ENCODE measurements at places on chromosomes 12 and 14.

- DNase-seq = no peak
Measured at GRCh38 chr14:96170961-96171592, 33.6 kb upstream of the BDKRB2 start.

DNA sequence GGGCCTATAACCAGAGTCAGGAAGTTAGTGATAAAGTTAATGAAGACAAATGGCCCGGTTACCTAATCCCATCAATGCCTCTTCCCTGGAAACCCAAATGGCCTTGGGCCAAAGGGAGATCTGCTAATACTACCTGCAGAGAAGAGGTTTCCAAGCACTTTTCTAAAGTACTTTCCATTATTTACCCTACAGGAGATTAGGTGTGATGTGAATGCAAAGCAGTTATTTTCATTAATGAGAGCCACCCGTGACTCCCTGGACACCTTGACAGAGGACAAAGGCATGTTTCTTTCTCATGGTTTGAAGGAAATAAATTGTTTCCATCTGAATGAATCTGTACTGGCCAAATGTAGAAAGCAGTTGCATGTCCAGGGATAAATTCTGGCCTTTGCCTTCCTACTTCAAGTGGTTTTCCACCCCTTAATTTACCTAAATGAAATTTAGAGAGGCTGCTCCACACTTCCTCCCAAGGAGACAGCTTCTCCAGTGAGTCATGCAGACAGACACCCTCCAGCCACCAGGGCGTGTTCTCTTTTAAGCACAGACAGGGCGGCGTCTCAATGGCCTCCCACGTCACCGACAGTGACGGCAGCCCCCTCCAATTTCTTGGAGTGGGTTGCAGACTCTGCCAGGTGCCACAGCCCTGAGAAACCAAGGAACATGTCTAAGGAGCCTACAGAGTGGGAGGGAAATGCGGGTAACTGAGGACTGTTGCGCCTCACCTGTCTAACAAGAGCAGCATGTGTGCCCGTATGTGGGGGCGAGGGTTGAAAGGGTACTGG is 43.9 kb upstream of the GNPNAT1 start:
- DNase-seq = no peak

GRCh38 chr12:3341594-3341993 is 149.4 kb upstream of the PRMT8 start:
- DNase-seq = no peak

GRCh38 chr14:56811593-56812363 is 1.5 kb upstream of the OTX2 start:
- DNase-seq = no peak

- no peak for DNase-seq
Measured at GRCh38 chr12:13146336-13146938, 43.0 kb upstream of the GSG1 start.

GRCh38 chr14:90715993-90716392 is 100.2 kb downstream of the TTC7B start:
- DNase-seq = no peak

- DNase-seq = no peak
Measured at GRCh38 chr14:37196604-37197420, 925 bp upstream of the MIPOL1 start.

DNA sequence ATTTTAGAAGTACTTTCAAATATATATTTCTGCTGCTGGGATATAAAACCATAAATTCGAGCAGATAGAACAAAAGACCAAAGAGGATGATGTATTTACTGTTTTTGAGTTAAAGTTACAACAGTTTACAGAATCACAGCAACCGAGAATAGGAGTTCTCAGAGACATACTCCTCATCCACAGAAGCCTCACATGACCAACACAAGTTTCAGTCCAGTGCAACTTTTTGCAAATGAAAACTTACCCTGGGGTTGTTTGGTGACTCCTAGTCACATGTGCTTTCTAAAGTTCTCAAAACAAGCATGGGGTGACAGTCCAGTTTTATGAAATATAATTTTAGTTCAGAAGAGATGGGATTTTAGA is 117.1 kb downstream of the PRKCH start:
- DNase-seq = no peak

DNA sequence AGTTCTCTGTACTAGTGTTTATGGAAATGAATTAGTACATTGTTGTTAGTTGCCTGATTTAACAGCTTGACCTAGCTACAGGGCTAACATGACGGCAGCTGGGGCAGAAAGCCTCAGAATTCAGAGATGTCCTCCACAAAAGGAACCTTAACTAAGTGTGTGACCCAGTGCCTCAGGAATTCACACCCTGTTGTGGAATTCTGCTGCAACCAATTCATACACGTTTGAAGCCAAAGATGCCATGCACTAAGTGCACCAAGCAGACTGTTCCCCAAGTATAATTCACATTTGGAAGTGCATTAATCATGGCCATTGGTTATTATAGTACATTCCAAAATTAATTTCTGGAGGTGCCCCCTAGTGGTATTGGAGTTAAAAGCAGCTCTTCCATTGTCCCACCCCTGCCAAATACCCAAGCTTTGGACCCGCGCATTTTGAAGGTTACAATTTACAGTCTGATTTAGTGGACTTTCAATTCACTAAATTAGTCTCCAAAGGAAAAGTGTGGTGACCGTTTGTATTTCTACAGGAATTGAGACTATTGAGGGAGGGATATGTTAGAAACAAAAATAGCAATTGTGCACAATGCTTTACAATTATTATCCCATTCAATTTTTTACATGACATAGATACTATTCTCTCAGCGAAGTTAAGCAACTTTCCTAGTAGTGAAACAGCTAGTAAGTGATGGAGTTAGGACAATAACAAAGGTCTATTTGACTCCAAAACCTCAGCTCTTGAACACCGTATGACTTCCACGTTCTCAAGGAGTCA is 85.9 kb downstream of the PAX9 start:
- DNase-seq = no peak

- no peak for DNase-seq
Measured at GRCh38 chr14:36509069-36509917, 10.7 kb downstream of the NKX2-1 start.

DNA sequence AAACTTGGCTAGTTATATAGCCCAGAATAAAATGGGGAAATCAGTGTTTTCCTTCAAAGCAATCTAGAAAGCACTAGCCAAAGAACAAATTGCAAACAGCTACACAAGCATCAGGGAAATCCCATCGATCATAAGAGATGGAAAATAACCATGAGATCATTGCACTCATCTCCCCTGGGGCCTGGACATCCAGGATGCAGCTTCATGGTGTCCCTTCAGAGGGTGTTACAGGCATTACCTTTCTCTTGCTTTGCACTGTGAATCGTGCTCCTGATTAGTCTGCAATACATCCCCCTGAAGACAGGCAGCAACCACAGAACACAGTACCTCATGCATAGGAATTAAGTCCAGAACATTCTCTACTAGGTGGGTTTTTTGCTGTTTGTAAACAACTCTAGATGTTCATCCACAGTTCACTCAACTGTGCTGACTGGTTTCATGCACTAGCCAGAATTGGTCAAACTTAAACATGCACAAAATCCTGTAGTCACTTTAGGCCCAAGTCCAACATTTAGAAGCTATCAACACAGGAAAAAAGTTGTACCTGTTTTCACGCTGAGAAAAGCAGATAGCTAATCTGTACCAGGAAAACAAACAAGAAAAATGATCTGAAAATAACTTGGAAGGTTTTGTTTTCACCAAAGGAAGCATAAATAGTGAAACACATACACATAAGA is 120.1 kb downstream of the ZFP36L1 start:
- no peak for DNase-seq

DNA sequence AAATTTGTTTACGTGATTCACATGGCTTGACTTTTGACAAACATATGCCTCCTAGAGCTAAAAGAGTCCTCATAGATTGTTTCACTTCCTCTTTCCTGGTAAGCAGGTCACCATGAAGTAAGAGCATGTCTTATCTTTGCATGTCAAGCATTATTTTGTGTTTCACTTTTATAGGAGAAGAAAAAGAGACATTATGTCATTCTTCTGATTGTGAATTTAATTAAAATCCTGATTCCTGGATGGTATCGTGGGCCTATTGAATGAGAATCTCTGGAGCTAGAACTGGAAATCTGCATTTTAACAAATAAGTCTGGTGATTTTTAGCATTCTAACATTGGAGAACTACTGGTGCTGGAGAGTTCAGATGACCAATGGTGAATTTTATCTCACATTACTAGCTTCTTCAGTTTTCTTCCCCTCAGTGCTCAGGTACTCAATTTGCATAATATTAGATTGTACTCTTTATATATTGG is 218.6 kb upstream of the ATP2B1 start:
- no peak for DNase-seq

DNA sequence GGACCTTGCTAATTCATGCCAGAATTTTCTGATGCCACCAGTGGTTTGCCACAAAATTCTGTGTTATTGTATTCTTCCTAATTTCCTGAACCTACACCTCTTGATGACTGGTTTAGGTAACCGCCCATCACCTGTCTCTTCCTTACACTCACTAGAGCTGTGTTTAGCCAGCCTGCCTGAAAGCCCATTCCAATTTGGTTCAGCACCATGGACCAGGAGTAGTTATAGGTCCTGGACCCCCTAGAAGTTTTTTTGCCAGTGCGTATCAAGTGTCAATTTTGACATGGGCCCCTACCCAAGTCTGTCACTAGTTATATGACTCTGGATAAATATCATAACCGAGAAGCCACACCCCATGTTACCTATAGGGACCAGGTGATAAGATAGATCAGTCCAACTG is 94.0 kb upstream of the NAP1L1 start:
- no peak for DNase-seq

DNA sequence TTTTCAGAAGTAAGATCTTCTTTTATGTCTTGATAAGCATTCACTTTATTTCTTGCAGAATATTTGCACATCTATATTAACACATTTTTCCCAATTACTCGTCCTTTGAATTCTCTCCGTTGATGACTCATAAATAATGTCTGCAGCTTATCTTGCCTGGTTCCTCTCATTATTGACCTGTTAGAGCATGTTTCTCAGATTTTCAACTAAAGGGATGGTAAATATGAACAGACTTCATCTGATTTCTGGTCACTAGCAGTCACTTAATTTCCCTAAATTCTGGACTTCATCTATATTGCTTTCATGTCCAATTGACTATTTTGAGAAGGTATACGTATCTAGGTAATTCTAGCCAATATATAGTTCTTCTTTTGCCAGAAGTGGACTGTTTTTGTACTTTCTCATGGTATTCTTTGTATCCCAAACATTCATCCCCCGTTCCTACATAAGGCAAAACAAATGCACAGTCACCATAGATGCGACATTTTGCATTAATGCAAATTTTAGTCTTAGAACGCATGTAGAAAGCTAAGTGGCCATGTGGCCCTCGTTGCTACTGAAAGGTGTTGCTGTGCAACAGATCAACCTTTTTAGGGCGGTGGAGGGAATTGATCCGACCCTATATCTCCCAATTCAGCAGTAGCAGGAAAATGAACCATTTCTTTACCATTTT is 6.2 kb downstream of the PIK3C2G start:
- no peak for DNase-seq

DNA sequence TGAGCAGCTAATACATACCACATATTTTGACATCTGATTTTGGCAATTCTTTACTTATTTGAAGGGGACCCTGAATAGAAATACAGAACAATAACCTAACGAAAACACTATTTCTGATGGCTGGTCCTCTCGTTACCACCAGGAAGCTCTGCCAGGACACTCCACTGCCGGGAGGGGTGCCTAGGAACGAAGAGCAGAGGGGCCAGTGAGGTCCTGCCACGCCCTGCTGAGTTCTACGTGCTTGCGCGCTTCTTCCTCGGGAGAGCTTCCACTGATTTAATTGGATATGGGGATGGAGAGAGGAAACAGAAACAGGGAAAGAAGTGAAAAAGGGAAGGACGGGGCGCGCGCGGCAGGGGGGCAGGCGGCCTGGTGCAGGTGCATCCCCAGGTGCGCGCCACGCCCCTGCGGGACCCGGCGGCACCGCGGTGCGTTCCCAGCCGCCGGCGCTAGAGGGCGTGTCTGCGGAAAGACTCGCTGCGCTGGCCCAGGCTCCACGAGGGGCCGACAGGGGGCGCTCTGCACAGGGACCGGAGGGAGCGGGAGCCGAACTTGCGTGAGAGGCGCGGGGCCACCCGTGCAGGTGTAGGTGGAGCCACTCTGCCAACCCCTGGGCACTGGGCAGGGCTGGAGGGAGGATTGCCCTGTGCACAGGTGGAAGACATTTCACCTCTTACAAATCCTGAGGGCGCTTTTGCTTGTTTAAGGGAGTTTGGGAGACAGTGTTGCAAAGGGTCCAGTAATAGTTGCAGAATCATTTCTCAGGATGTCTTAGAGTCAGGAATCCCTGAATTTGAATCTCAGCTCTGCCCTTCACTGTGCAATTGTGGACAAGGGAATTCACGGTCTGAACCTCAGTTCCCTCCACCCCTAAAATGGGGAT is 986.3 kb upstream of the TMEM132C start:
- no peak for DNase-seq

GRCh38 chr12:104490186-104490585 is 33.4 kb downstream of the CHST11 start:
- DNase-seq = no peak
